ENCODE measurements at places on chromosomes 7 and 10.

DNA sequence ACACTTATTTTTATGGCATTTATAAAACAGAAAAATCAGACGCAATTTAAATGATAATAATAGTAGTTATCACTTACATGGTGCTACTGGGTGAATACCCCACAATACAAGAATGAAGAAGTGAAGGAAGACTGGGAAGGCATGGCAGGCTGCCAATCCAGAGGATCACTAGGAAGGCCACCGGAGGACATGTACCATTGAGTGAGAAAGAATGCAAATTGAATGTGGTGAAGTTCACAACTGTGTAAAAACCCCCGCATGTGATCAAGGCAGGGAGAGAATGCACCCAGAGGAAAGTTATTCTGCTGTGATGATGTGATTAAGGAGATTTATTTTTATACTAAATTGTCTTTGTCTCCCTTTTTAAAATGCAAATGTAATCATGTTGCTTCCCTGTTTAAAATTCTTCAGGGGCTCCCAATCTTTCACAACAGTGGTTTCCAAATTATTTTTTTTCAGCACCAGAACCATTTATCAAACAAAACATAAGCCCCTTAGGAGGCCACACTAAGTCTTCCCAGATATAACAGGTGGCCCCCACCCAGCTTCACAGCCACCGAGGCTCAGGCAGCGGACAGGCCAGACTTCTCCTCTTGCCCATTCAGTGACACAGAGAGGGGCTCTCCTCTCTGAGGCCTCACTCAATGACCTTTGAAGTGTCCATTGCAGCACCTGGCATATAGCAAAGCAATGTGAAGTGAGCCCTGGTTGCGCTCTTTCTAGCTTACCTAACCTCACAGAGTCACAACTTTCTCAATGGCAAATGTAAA lies 59.6 kb downstream of the FRMPD2 start:
- DNase-seq: no peak

- DNase-seq: no peak
These were observed 490.4 kb downstream of the DNAJB6 start for GRCh38 chr7:157827045-157827862.

DNA sequence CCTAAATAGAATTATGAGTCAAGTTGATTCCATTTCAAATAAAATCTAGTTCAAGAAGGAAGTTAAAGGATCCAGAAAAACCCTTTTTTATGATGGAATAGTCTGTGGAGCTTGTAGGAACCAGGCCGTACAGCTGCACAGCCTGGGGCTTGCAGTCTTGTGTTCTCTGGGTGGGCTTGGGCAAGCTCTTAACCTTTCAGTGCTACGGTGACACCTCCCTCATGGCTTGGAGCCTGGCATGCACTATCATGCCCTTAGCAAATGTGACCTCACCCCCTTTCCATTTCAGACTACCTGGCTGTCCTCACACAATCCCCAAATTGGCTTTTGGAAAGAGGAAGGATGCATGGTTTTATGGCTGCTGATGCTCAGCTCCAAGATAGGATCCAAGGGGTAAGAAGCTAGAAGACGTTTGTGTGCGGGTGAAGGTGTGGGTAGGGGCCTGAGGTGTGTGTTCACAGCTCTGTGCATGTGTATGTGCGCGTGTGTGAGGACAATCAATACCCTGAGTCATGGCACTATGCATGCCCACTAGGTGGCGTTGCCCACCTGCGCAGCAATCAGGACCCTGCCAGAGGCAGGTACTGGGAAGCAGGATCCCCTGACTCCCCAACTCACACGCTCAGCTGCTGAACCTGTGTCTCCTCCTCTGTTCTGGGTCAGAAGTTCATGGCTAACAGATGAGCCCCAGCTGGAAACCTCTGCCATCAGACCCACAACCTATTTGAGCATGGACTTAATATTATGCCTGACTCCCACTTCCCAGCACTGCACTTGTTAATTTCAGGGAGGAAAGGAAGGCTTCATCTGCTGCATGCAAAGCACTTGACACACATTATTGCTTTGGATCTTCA lies 113.4 kb downstream of the PTPN20 start:
- peak; percentile 69 for DNase-seq

DNA sequence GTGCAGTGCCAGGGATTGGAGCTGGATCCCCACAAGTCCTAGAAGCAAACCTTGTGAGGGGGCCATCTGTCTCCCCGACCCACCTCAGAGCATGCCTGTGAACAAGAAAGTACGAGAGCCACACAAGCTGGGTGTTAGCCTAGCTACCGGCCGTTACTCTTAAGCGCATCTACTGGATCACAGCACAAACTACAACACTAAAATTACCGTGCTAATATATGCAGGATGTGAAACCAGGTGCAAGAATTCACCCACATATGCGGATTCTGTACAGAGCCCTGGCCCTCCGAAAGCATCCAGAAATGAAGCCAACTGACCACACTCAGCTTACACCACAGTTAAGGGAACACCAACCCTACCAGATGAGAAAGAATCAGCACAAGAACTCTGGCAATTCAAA lies 16.0 kb upstream of the PRSS1 start:
- DNase-seq: no peak

DNA sequence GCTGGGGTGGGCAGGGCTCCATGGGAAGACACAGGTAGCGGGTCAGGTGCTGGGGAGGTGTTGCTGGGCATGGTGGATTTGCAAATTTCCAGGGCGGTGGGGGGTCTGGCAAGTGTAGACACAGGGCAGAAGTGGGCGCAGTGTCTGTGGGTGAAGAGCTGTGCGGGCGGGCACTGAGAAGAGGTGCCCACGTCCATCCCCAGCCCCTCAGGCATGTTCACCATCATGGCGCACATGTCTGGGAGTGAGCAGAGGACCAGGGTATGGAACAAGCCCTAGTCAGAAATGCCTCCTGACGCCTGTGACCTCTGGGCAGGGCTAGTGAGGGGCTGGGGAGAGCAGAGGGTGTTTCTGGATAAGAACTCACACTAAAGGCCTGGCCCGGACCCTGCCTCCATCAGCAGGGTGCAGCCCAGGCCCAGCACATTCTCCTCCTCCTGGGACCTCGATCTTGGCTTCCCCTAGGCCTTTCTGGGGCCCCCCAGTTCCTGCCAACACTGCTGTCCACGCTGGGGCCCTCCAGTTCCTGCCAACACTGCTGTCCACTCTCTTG lies 612.9 kb downstream of the PTPRN2 start:
- DNase-seq: no peak

DNA sequence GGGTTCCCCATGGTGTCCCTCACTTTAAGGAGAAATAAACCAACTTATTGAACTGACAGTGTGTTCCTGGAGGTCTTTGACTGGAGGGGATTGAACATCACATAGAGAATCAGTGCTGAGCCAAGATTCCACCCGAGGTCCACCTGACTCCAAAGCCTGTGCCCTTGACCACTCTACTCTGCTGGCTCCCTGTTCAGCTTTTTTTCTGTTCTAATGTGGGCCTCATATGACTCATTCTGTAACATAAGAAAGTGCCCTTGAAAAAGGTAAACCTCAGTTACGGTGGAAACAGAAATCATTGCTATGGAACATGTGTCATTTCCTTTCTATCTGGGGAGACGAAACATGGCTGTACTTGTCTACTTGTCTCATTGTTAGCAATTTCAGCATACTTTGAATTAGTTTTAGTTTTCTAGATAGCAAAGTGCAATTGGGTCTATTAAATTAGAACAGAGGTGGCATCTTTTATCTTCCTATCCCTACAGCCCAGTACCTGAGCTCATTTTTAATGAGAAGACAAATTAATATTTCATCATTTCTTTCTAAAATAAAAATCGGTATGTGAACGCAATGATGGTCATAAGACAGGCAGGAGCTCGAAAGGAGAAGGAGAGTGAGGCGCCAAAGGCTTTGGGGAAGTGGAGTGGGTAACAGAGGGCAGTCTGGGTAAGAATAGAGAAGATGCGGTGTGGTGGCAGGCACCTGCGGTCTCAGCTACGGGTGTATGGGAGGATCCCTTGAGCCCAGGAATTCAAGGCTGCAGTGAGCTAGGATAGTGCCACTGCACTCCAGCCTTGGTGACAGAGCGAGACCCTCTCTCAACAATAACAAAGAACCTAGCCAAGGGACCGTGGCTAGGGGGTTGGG lies 1.5 kb downstream of the GSDME start:
- DNase-seq: no peak

DNA sequence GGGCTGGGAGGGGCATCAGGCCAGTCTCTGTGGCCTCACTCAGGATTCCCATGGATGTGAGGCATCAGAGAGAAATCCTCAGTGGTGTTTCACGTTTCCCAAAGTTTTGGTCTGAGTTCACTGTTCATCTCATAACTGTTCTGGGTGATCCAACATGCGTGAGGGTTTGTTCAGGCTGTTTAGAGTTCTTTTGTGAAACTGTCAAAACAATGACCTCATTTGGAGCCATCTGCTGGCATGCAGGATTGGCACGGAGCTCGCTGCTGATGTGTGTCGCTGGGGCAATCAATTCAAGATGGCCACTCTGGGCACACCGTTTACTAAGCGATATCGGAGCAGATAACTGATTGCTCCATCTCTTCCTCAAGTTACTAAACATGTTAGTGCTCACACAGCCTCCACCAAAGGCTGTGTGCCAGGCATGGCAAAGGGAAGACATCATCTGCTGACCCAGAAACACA lies 365.6 kb downstream of the WDR11 start:
- no peak for DNase-seq

- DNase-seq: no peak
These were observed 51.7 kb upstream of the FZD1 start for GRCh38 chr7:91212582-91212981.

DNA sequence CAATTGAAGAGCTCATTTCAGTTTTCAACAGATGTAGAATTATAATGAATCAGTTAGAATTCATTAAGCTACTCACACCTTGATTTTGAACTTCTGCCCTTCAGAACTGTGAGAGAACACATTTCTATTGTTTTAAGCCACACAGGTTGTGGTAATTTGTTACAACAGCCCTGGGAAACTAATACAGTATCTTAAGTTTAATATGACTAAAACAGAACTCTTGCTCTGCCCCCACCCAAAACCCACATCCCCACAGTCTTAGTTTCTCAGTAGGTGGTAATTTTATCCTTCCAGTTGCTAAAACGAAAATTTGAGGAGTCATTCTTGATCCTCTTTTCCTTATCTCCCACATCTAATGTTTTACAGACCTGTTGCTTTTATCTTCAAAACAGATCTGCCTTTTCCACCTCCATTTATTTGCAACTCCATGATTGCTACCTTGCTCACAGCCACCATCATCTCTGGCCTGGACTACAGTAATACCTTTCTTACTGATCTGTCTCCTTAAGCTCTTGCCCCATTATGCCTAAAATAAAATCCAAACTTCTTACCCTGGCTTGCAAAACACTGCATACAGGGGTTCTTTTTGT lies 72.8 kb upstream of the NXPH1 start:
- DNase-seq: no peak

GRCh38 chr10:34540492-34540891 lies 274.6 kb downstream of the PARD3 start:
- DNase-seq: no peak

- DNase-seq: no peak
These were observed at the start of gene PNLIPRP1 for GRCh38 chr10:116590590-116591444. Gene PNLIPRP1 (plus strand): TSS chr10:116590959. CDS start chr10:116591130, 171 bp downstream.
